Stimulated activated CD4-positive, alpha-beta T cell treated with anti-CD3 and anti-CD28 coated beads, Interleukin-4, amount 100 ng/mL, for 4 hours (primary cell): ENCODE measurements at places on chromosomes 2 and 18.

GRCh38 chr2:216283038-216283900, 89.0 kb downstream of the MARCHF4 start:
- no peak for DNase-seq

- no peak for DNase-seq
Observed at GRCh38 chr2:24073816-24074215, 2.3 kb downstream of the SF3B6 start.

DNA sequence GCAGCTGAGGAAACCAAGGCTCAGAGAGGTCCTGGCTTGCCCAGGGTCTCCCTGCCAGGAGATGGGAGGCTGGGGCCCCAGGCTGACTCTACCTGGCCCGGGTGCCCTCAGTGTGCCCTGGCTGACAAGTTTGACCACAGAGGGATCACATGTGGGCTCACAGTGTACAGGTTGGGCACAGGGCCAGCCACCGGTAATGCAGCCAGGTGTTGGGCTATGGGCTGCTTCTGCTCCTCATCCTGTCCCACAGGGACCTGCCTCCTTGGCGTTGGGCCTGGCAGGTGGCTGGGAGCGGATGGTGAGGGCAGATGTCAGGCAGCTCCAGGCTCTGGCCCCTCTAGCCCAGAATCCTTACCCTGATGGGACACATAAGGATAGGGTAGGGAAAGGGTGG, 250.5 kb downstream of the LOXHD1 start:
- DNase-seq: no peak

DNA sequence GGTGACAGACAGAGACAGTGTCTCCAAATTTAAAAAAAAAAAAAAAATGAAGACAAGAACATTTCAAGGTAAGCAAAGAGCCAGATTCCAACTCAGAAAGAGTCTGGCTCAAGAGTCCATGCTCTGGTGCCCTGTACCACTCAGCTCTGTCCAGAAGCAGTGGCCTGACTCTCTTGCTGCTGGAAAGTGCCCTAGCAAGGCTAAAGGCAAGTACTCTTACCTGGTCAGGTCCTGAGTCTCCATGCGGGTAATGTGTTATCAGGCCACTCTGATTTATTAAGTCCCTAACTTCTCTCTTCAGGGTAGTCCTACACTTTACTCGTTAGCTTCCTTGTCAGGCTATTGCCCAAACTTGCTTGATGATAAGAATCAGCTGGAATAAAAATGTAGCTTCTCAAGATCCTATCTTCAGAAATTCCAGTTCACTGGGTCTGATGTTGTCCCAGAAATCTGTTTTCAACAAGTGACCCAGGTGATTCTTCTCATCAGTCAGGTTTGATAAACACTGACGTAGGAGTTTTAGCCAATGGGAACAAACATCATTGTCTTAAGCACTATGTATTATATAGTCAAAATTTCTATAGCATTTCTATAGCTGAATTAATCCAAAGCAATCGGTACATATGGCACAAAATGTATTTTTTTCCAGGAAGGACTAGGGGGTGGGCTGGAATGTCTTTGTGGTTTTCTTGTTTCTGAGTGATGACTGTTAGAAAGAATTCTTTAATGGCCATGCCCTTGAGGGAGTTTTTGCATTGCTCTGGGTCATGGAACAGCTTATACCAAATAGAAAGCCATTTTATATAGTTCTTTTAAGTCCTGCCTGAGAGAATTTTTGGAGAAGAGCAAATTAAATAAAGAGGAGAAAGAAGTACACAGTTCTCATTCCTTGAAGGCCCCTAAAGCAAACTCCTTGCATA, 139.9 kb upstream of the DNMT3A start:
- no peak for DNase-seq

GRCh38 chr18:50638884-50639420, 79.1 kb downstream of the MAPK4 start:
- DNase-seq: no peak

DNA sequence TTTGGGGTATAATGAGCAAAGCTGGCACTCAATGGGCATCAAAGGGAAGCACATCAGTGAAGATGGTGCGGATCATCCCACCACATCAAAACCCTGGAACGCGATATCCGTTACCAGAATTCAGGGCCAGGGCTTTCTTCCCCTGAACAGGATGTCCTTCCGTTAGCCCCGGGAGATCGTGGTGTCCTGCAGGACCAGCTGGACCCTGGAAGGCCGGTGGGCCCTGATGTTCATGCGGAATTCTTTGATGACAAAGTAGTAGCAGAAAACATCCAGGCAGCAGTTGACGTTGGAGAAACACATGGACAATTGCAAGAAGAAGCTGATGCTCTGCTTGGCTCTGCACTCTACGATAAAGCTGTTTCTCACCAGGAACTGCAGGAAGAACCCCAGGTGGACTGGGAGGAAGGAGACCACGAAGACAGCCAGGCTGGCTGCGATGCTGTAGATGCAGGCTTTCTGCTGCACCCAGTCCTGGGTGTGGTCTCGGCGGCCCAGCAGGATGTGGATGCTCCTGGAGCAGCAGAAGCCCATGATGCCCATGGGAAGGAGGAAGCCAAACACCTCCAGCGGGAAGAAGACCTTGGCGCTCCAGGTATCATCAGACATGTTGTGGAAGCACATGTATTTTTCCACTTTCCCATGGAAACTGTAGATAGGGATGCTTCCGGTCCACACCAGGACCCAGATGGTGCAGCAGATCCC, 15.0 kb downstream of the GPR55 start:
- no peak for DNase-seq

GRCh38 chr18:79608535-79608934, 71.1 kb upstream of the CTDP1 start:
- DNase-seq: no peak

DNA sequence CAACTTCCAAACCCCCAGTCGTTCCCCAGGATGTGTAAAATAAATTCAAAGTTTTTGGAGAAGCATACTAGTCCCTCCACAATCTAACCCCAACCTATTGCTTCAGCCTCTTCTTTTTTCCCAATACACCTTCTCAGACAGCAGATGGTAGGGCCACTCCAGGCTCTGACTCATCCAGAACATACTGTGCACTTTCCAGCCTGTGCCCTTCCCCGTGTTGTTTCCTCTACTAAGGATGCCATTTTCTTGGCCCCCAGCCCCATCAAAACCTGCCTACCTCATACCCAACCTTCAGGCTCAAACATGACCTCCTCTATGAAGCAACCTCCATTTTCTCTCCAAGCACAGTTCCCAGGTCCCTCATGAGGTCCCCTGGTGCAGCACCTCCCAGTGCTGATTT, 669.3 kb downstream of the BCL11A start:
- DNase-seq: no peak

- no peak for DNase-seq
Observed at GRCh38 chr2:101500860-101501259, 25.9 kb upstream of the RFX8 start.

GRCh38 chr2:99571954-99572353, 82.1 kb upstream of the REV1 start:
- no peak for DNase-seq

DNA sequence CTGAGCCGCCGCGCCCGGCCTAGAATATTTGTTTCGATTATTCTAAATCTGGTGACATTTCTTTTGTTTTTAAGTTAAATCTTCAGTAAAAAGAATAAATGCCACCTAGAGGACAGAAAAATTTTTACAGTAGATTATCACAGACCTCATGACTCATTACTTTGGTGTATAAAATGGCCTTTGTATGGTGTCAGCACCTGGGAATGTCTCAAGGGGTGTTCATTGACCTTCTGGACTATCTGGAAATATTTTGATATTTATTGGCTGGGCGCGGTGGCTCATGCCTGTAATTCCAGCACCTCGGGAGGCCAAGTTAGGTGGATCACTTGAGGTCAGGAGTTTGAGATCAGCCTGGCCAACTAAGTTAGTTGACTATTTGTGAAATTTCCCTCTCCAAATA, 30.3 kb upstream of the SLC30A6 start:
- DNase-seq: no peak

DNA sequence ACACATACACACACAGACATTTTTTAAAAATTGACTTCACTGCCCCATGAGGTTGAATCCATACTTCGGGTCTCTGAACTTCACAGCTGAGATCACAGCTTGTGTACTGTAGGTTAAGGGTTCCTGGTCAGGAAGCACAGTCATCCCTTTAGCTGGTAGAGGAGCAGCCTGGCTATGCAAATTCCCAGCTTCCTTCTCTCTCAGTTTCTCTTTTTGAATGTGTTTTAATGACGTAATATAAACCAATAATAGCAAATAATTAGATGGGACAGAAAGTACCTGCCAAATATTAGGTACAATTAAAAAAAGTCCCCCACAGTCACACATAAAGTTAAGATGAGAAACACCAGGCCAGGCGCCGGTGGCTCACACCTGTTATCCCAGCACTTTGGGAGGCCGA, 178.7 kb downstream of the ZNF385B start:
- DNase-seq: no peak

DNA sequence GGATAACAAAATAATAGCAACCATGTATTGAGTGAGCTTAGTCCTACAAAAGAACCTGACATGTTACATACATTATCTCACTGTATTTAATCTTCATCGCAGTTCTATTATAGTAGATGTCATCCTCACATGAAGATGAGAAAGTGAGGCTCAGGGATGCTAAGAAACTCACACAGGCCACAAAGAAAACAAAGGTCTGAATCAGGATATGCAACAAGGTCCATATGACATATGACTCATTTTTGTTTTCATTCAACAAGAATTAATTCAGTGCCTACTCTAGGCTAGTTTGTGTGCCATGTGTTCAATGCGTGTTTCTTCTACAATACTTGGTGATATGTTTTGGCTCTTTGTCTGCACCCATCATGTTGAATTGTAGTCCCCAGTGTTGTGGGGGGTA, 219.7 kb upstream of the EPHA4 start:
- DNase-seq: no peak

- DNase-seq: no peak
Observed at GRCh38 chr2:233087713-233088112, 27.6 kb downstream of the INPP5D start.

GRCh38 chr2:22788749-22789327, 596.1 kb upstream of the KLHL29 start:
- no peak for DNase-seq

DNA sequence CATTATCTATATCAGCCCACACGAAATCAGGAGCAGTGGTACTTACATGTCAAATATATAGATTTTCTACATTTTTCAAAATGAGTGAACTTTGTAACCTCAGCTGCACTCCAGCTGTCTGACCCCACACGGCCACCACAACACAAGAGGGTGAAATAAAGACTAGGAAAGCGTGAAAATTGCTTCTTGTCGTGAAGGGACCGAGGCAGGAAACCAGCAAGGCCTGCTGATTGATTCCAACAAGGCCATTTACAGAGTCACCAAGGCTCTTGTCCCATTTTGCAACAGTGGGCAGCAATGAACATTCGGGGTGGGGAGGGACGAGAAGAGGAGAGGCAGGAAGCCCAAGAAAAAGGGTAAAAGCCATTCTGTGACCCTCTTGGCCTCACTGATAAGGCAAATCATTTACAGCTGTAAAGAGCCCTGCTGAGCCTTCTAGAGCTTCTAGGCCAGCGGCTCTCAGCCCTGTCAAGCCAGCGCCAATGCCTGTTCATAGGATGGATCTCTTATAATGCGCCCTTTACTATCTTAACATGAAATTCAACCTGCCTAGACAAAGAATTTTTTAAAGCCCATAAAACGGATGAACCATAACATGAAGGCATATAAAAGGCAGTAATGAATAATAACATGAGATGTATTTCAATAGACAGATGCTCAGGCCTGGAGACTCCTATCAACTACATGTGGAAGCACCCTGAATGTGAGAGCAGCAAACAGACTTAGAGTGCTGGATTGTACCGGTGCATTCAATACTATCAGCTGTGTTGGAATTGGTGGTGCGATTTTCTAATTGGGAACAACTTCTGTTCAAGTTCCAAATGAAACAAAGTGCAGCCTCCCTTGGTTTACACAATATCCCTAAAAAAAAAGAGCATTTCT, 269.0 kb downstream of the CDCA7 start:
- DNase-seq: no peak

- no peak for DNase-seq
Observed at GRCh38 chr18:26911840-26912239, 46.3 kb upstream of the AQP4 start.

GRCh38 chr2:29314816-29315571, 199.8 kb downstream of the CLIP4 start:
- peak; percentile 39 for DNase-seq

DNA sequence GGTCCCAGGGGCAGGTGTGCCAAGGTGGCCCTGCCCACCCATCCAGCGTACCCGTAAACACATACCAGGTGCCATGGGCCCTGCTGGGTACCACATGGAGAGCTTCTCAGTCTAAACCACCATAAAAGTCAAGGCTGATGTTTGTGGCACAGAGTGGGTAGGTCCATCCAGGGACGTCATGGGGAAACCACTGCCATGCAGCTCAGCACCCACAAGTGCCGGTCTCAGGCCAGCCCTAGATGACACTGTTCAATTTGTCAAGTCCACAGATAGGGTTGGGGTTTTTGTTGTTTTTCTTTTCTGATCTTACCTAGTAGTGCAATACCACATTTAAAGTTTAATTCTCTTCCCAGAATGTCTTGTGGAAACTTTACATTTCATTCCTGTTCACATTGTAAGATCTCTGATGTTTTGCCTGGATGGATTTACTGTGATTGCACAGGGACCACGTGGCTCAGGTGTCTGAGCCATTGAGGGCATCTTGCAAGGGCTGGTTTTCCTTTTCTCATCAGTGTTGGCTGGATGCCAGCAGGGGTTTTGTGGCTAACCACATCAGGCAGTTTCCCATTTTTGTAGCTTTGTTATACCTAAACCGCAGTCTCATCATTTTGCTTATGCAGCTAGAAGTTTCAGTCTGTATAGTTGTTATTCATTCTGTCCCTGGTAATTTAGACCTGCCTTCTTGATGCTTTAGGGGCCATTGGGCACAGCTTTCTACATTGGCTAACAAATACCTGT, 64.7 kb downstream of the STK25 start:
- DNase-seq: peak; percentile 82

DNA sequence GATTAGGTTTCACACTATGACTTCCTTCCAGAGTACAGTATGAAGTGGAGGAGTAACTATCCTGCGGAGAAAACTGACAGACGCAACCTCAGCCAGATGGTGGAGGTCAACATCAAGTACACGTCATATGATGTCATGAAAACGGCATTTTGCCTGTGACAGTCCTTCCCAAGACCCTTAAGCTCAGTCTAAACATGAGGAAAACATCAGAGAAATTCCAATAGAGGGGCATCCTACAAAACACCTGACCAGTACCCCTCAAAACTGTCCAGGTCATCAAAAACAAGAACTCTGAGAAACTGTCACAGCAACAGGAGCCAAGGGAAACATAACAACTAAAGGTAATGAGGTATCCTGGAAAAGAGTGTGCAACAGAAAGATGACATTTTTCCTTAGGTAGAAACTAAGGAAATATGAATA, 1.7 kb downstream of the RNU4ATAC start:
- no peak for DNase-seq
